ENCODE measurements at places on chromosomes 16 and 17. TPM values are rescaled to one million over a fixed set of nuclear protein-coding genes. Genes with fewer than 3 reads are reported as not detected.
A peak's percentile ranks its signal among the peaks of the same experiment; 100 is the strongest.

POLR3K gene
- 4.5 TPM for total RNA-seq

ITGB3 gene
- 16.8 TPM for total RNA-seq

NFE2L1 gene
- total RNA-seq: 260 TPM

GRCh38 chr16:544517-544916 is 15.7 kb upstream of the PRR35 start:
- DNase-seq: no peak

DNA sequence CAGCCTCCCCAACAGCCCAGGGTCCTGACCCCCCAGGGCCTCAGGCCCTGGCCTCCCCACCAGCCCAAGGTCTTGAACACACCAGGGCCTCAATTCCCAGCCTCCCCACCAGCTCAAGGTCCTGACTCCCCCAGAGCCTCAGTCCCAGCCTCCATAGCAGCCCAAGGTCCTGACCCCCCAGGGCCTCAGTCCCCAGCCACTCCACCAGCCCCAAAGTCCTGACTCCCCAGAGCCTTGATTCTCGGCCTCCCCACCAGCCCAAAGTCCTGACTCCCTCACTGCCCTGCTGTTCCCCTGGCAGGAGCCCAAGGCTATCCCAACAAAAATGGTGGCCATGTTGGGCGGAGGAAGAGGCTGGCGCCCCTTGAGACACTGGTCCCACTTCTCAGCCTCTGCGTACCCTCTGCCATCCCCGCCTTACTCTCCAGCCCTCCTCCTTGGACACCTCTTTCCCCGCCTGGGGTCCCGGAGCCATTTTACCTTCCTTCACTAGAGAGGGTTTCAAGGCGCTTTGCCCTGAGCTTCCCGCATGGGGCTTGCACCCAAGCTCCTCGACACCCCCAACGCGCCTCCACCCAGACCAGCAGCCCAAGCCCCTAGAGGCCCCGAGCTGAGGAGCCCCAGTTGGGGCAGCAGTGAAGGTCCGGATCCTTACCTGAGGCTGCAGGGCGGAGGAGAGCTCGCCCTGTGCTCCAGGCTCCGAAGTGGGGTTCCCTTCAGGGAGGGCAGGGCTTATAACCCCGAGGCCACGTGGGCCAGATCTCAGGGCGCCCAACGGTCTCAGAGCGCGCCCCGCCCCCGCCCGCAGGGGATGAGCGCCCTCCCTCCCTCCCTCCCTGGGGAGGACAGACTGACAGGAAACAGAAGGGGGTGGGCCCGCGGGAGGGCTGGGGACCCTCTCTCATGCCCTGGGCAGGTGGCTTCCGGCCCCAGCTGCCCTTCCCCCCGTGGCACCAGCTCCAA is 3.5 kb upstream of the TSPOAP1 start:
- DNase-seq: peak; percentile 14

Data from tongue (tissue), 3 donors.